ENCODE measurements at places on chromosomes 2 and 18.

GRCh38 chr2:231714639-231715498 is 6.5 kb downstream of the PTMA start:
- DNase-seq, result peak; percentile 53

DNA sequence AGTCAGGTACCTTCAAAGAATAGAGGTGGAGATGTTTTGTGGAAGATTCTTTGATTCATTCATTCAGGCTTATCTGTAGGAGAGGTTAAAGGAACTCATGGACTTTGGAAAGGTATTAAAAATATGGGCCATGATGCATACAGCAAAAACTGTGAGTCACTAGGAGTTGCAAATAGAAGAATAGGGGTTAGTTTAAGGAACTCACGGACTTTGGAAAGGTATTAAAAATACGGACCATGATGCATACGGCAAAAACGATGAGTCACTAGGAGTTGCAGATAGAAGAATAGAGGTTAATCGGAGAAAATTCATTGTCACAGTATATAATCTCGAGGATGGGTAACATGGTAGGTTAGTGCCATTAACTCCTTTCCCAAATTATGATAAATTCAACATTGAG is 41.2 kb downstream of the SLC9A2 start:
- DNase-seq, result no peak

DNA sequence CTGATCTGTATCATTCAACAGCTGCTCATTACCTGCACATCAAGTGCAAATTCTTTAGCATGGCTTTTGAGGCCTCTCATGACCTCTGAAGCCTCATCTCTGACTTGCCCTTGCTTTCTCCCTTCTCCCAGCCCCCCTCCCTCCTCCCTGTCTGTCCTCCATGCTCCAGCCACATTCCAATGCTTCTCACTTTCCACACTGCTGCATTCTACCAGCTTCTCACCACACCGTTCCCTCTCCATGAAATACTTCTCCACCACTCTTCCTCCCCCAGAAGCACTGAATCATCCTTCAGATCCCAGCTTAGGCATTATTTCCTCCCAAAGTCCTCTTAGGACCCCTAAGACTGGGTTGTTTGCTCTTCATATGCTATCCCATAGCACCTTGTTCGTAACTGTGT is 26.9 kb downstream of the GCG start:
- DNase-seq, result no peak

DNA sequence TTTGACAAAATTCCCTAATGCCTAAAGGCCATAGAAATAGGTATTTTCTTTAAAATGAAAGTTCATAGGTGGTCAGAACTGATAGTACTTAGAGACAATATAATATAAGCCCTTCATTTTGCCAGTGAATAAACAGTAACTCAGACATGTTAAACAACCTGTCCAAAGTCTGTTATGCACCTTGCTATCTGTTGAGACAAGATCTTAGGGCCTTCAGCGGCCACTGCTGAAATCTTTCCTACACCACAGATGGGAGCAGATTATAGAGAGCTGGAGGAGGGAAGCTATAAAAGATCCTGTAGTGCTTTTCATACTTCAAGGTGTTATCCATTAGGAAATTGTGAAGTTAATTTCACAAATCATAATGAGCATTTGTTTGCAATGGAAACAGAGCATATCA is 13.8 kb downstream of the CERKL start:
- DNase-seq, result no peak

- no peak for DNase-seq
Observed at GRCh38 chr2:143175438-143175837, 46.2 kb downstream of the ARHGAP15 start.

DNA sequence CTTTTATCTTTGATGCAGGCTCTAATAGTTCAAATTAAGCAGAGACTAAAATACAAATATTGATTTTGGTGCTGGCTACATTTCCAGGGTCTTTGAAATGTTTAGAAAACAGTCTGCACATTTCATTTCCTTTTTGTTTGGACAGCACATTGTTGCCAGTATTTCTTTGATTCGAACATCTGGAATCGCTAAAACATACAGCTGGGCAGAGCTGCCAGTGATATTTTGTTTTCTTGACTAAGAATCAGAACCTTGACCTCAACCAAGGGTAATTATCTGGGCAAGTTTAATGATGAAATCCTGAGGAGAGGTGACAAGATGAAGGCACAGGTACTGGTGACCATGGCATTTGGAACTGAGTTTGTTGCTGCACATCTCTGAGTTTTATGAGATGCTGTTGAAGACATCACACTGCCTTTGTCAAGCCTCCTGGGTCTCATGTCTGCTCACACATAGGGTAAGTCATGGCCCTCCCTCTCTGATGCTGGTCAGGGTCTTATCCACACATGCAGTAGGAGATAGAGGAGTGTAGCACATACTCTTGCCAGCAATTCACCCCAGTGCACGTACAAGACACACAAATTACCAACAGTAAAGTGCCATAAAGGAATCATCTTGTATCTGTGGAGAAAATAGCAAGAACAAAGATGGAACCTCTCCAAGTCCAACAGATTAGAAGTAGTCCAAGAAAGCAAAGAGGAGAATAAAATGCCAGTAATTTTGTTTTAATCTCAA is 391.9 kb downstream of the RND3 start:
- no peak for DNase-seq

DNA sequence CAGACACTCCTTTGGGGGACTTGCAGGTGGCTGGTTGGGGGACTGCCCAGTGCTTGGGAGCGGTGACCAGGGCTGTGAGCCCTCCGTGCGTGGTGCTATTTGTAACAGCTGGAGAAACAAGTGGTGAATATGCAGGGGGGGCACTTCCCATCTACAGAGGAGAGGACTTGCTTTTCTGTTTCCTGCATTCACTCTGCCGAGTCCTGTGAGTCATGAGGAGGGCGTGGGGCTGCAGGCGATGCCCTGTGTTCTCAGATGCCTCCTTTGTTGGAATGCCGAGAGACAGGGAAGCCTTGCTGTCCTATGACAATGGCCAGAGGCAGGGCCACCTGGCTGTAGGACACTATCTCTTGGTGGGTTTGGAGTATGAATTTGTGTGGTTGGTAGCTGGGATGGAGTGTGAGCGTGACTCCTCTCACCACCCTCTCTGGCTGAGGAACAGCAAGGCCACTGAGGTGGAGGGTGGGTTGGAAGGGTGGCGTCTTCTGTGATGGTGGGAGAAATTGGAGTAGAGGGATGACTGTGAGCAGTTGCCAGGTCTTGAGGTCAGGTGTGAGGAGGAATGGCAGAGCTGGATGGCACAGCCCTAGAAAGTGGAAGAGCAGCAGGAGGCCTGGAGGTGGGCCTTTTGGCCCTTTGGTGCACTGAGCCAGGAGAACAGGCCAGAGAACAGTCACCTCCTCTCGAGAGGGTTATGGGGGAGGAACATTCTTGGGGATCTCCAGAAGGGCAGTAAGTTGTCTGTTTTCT is 24.3 kb downstream of the FHOD3 start:
- no peak for DNase-seq

DNA sequence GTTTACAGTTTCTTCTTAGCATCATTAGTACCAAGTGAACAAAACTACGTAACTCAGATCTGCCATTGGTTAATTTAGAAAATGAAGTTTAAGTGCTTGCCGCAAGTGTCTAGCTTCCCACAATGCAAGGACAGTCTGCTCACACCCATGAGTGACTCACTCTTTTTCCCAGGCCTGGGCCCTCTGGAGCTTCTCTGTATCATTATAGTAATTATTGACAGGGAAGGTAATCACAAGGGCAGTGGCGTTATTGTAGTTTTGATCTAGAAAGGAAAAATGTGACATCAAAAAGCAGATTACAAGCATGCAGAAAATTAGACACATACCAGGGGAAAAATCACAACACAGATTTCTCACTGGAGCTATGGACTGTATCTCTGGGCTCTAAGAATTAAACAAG is 38.5 kb downstream of the NPC1 start:
- DNase-seq, result no peak

DNA sequence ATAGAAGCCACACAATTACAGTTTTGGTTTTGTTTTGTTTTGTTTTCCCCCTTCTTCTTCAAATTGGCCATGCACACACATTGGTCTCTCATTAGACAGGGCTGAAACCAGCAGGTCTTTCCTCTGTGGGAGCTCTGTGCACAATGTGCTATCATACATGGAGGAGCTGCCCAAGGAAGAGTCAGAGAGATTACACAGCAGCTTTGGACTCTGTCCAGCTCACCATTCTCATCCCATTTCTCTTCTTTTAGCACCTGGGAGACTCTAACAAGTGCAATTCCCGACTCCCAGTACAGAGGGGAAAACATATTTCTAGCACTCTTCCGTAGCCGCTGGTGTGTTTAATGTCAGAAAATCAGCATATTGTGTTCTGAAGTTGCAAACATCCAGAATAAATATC is 29.4 kb downstream of the POU3F3 start:
- no peak for DNase-seq

- DNase-seq, result no peak
Observed at GRCh38 chr2:219446689-219447088, 12.0 kb downstream of the SPEG start.

DNA sequence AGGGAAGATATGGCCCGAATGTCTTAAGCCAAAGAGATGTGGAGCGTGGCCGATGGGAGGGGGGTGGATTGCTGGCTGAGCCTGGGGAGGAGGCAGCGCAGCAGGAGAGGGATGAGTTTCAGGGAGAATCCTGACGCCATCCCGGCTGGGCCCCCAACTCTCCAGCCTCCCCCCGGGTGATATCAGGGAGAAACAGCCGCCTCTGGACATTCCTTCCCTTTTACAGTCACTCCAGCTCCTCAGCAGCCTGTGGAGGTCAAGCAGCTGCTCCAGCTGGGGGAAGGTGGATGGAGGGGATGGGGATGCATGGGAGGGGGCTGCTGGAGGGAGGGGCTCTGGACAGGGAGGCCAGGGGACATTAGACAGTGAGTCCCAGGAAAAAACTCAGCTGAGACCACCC is 9.5 kb upstream of the DES start:
- no peak for DNase-seq

GRCh38 chr18:1559563-1559962 is 654.9 kb downstream of the ADCYAP1 start:
- DNase-seq, result no peak

DNA sequence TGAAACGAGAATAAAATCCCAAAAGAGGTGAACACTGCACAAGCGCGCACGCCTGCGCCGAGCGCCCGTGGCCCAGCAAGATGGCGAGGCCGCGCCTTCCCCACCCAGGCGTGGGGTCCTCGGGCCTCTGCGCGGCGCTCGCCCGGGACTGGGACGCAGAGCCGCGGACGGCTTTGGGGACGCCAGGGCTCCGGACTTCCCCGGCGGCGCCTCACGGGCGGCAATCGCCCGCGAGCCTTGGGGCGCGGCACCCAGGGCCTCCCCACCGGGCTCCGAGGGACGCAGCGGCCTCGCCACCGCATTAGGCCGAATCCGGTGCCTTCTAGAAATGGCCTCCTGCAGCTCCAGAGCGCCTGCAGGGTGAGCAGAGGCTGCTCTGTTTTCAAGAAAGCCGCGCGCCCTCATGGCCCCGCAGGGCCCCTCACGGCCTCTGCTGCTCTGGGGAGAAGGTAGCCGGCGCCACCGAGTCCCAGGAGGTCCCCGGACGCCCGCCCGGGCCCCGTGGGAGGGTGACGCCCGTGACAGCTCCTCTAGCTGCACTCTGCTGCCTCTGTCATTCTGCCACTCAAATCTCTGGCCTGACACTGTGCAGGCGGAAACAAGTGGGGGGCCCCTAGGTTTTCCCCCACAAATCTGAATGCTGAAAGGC is 35.9 kb upstream of the POMC start:
- no peak for DNase-seq

DNA sequence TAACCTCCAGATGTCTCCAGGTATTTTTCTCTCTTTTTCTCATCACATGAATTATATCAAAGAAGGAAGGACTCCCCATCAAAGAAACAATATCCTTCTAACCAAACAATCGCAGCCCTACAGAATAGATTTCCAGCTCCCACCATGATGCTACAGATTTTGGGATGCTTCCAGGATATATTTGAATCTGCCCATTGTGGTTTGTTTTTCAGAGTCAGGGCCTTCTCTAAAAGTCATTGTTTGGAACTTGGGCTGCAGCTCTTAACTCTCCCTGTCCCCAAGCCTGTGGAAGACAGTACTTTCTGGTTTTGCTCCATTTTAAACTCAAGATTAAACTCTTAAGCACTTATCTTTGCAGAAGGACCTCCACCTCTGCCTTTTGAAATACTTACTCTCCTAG is 223.2 kb downstream of the PMAIP1 start:
- no peak for DNase-seq

- no peak for DNase-seq
Observed at GRCh38 chr2:173545364-173545763, 190.7 kb downstream of the CDCA7 start.

DNA sequence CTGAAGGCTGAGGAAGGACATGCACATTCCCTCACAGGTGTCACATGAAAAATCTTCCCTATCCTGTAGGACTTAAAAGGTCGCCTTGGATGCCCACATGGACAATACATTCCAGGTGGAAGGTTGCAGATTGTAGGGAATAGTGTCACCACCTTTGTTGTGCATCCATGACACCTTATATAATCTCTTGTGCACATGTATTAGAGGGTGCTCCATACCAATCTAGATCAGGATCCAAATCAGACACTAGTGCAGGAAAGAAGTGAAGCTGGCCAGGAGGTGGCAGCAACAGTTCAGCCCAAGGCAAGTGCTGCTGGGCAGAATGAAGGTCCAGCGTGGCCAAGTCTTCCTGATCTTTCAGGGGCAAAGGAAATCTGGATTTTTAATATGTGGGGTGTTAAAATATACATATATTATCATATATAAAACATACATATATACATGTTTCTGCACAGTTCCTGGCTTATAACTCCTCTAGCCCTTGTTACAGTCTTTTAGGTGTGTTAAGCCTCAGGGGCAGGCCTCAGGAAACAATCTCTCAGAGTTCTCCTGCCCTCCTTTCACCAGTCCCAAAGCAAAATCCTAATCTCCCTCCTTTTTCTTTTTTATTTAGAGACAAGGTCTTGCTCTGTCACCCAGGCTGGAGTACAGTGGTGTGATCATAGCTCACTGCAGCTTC is 16.6 kb downstream of the NIF3L1 start:
- DNase-seq, result no peak

- no peak for DNase-seq
Observed at GRCh38 chr2:231037202-231037730, at the start of gene C2orf72. Gene C2orf72 (plus strand): TSS chr2:231037523. CDS start chr2:231037566, 43 bp downstream.

- no peak for DNase-seq
Observed at GRCh38 chr2:235692671-235693171, 198.9 kb downstream of the AGAP1 start.

DNA sequence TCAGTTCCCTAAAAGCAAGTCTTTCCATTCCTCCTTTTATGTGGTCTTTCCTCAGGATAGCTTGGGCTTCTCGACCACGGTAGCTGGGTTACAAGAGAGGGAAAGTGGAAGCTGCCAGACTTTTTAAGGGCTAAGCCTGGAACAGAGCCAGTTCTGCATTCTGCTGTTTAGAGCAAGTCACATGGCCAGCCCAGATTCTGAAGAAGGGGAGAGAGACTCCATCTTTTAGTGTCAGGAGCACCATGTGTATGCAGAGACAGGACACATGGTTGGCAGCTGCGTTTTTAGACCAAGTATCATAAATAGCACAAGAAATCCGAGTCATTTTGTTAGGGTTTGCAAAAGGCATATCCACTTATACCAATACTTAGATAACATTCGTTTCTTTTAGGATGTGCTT is 4.7 kb downstream of the HMSD start:
- no peak for DNase-seq

DNA sequence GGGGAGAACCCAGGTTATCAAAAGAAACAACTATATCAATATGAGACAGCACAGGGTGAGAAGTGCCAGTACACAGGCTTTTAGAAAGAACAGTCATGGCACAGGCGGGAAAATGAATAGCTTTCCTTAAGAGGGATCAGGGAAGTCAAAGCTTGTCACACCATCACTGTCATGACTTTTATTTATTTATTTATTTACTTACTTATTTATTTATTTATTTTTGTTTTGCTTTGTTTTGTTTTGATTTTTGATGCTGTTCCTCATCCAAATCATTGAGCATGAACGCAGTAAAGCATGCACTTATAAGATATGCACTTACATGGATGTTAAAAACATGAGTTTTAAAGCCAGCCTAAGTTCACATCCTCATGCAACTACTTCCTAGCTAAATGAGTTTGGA is 19.3 kb upstream of the CRIM1 start:
- no peak for DNase-seq
